ENCODE measurements at places on chromosomes 12 and 14.

GRCh38 chr14:91997492-91997891 lies 42.4 kb downstream of the TRIP11 start:
- DNase-seq = no peak

- no peak for DNase-seq
These were observed 15.3 kb downstream of the SNX6 start for GRCh38 chr14:34614638-34615037.

- DNase-seq = peak; percentile 32
These were observed at the start of gene B3GNT4 for GRCh38 chr12:122203301-122204166. TSS of gene B3GNT4 (plus strand) at chr12:122203709. CDS start at chr12:122204619, 910 bp downstream.

- no peak for DNase-seq
These were observed 113.9 kb downstream of the RBM19 start for GRCh38 chr12:113852264-113852663.

DNA sequence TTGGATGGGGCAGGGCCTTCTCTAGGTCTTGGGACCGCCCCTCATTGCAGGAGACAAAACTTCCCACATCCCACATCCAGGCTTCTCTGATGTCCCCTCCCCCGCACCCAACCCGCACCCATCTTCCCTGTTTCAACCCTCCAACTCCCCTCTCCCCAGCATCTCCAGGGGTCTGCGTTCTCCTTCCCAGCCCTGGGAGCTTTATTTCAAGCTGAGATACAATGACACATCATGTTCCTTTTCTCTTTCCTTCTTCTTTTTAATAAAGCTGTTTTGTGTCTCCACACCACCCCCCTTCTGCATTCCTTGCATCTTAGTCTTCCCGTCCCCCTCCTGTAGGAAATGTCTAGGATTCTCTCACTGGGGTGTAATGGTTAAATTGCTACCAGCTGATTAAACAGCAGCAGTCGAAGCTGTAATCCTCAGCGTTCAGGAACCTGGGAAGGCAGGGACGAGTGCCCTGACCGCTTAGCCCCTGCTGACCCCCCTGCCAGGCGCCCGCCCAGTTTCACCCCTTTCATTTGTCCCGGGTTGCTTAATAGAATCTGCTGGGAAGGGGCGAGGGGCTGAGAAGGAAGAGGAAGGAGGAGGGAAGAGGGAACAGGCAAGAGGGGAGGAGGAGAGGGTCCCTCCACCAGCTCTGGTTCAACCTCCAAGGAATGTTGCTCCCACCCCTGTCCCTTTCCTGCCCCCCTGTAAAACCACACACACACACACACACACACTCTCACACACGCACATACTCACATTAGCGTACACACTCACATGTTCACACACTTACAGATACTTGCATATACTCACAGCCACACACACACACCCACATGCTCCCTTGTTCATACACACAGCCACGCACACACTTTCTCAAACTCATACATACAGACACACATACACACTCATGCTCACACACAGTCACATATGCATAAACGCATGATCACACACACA lies 104.5 kb upstream of the MED13L start:
- DNase-seq = no peak

GRCh38 chr14:94180655-94181271 lies 6.6 kb downstream of the PPP4R4 start:
- DNase-seq = no peak

DNA sequence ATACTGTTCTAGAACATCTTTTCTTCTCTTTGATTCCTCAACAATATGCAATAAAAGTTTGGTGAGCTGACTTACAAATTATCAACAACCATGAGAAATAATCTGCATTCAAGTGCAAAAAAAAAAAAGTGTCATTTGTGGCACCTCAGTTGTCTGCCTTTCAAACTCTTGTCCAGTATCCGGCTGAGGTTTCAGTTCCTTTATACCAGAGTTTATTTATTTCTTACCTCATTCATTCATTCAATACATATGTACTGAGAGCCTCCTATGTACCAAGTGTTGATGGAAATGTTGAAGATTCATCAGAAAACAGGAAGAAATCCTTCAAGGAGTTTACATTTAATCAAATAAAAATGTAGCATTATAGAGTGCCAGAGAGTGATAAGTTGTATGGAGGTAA lies 484.1 kb downstream of the RMST start:
- no peak for DNase-seq

GRCh38 chr12:8871068-8871467 lies 43.2 kb upstream of the PHC1 start:
- no peak for DNase-seq

All from LNCaP clone FGC (cell line).